ENCODE measurements at places on chromosomes 13 and 19.

DNA sequence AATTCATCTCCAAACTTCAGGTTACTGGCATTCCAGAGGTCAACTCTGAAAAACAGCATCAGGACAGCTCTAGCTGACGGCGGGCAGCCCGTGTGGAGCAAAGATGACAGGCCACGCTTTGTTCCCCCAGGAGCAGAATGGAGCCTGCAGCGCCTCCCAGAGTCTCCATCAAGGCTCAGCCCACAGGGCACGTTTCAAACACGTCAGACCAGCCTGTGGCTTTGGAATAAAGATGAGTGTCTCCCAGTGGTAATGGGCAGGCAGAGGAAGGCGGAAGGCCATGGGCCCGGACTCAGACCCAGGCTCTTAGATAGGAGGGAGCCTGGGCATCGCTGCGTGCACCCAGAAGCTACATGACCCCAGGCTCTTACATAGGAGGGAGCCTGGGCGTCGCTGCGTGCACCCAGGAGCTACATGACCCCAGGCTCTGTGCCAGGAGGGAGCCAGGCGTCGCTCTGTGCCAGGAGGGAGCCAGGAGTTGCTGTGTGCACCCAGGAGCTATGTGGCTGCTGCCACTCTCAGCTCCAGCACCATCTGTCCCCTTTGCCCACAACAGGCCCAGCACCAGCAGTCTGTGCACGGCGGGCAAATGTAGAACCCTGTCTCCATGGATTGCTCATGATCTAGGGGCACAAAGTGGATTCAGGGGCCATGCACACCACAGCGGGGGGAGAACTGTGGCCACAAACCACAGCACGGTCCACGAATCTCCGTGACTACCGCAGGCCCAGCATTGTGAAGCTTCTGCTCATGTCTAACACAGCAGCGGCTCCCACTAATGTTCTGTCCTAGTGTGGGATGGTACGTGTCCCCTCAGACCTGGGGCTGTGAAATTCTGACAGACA is 47.8 kb upstream of the C13orf46 start:
- DNase-seq = no peak

- DNase-seq = no peak
Measured at GRCh38 chr13:47294691-47295090, 397.8 kb upstream of the HTR2A start.

GRCh38 chr13:84238381-84238780 is 356.1 kb upstream of the SLITRK1 start:
- no peak for DNase-seq

DNA sequence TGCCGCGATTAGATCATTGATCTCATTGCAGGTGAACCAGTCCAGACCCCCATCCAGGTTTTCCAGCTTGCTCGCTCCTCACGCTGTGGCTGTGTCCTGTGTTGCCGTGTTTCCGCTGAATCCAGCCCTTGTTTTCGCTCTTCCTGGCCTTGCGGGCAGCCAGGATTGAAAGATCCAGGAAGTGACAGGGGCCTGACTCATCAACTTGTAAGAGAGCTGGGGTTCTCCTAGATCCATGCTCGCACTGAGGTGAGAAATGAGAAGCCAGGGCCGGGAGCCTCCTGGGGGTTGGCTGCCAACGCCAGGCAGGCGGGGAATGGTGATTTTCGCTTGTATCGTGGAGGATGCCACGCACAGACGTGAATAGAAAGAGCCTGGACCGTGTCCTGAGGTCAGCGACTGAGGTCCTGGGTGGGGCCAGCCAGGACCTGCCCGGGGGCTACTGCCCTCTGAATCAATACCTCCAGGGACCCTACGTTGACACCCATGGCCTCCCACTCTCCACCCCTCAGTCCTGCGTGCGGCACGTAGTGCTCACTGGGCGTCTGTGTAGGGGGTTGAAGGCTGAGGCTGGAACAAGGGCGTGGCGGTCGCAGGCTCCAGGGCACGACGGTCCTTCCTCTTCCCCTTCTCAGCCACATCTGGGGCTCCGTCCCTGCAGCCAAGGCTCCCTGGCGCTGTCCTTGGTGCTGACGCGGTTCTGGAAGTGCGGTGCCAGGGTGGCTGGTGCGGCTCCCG is 7.3 kb upstream of the PTPRH start:
- peak; percentile 68 for DNase-seq

- DNase-seq = no peak
Measured at GRCh38 chr13:49925881-49926418, 10.2 kb downstream of the SPRYD7 start.

DNA sequence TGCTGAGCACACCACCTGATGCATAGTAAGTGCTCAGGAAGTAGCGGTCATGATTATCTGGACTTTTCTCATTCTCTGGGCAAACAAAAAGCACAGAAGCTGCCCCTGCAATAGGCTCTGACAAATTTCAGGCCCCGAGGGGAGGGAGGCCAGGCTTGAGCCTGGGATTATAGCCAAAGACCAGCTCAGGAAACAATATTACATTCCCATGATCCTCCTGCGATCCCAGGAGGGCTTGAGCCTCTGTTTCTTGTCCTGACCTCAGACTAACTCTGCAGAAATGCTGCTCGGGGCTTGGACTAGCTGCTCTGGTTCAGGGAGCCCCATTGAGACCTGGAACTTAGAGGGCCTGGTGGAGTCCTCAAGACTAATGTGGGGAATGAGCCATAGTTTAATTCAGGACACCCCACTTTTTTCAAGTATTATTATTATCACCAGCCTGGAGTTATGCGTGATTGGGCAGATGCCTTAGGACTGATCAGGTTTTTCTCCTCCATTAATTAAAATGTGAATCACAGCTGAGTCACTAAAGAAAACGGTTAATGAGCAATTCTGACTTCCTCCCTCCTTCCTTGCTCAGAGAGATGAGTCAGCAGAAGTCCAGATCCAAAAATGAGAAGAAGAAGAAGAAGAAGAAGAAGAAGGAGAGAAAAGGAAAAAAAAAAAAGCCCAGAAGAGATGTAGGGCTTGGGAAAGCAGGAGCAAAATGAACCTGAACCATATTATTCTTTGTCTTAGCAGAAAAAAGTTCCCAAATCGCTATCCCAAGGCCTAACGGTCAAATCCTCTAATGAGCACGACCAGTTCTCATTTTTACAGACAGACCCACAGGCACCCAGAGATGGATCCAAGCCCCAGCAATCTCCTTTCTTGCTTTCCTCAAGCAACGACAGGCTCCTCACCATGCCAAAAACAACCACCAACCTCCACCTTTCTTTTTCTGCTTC is 107.2 kb downstream of the CACNA1A start:
- no peak for DNase-seq

DNA sequence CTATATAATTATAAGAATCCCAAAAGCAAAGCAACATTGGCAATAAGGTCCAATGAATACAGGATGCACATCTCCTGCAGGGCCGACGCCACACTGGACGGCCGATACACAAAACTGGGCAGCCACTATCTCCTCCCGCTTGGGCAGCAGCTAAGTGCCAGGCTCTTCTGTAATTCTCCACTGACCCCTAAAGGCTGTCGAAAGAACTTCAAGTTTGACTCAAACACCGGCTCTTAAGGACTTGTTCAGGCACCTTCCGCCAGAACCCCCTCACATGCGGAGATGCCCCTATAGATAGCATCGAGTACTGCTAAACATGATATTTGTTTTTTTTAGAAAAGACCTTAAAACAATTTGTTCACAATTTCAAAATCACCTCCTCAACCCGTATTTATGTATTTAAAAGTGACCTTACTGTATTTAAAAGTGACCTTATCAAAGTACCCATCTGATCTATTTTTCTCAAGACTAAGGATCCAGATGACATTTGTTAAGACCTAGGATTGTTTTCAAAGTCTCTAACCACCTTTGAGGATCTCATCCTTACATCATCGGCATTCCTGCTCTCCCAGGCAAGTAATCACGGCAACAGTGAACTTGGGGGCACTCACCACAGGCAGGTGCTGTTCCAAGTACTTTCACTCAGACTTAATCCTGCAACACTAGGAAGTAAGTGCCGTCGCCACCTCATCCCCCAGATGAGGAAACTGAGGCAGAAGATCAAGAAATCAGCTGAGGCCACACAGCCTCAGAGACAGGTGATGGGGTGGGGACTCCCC is 77.8 kb downstream of the TUBGCP3 start:
- no peak for DNase-seq

DNA sequence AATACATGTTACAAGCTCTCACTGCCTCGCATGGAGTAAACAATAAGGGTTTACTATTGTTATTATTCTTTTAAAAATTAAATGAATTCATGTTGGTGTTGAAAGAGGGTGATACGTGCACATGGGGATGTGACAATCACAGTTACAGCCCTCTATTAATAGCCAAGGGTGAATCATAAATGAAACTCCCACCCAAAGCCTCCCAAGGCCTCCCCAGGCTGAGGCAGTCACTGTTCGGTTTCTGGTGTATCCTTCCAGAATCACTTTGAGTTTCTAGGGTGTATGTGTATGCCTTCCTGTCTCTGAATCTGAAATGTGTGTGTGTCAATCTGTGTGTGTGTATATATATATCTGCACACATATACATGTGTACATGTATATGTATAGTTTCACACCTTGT is 73.4 kb downstream of the AKAP11 start:
- no peak for DNase-seq

DNA sequence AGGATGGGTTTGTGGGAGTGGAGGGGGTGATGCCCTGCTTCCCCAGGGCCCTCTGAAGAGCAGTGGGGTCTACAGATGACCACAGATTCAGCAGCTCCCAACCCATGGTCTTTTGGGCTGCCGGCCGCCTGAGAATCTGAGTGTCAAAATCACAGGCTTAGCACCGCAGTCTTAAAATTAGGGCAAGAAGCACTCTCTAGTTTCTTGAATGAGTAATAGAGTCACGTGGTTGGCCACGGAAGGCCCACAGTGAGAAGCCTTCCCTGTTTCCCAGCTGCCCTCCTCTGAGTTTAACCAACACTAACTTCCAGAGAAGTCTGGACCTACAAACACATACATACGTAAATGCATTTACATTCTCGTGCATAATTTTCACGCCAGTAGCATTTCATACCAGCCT is 5.2 kb downstream of the PRMT1 start:
- no peak for DNase-seq

DNA sequence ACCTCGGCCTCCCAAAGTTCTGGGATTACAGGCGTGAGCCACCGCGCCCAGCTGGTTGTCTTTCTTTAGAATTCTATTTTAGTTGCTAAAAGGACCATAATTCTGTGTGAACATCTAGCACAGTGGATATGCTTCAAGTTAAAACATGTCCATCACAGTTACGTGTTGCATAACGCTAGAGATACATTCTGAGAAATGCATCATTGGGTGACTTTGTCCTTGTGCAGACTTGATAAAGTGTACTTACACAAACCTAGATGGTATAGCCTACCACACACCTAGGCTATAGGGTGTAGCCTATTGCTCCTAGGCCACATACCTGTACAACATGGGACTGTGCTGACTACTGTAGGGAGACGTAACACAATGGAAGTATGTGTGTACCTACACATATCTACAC is 35.4 kb downstream of the DOCK9 start:
- DNase-seq = no peak

- DNase-seq = no peak
Measured at GRCh38 chr19:19489804-19490204, 25.5 kb downstream of the TSSK6 start.

- DNase-seq = no peak
Measured at GRCh38 chr13:95207769-95208366, 93.4 kb downstream of the ABCC4 start.

DNA sequence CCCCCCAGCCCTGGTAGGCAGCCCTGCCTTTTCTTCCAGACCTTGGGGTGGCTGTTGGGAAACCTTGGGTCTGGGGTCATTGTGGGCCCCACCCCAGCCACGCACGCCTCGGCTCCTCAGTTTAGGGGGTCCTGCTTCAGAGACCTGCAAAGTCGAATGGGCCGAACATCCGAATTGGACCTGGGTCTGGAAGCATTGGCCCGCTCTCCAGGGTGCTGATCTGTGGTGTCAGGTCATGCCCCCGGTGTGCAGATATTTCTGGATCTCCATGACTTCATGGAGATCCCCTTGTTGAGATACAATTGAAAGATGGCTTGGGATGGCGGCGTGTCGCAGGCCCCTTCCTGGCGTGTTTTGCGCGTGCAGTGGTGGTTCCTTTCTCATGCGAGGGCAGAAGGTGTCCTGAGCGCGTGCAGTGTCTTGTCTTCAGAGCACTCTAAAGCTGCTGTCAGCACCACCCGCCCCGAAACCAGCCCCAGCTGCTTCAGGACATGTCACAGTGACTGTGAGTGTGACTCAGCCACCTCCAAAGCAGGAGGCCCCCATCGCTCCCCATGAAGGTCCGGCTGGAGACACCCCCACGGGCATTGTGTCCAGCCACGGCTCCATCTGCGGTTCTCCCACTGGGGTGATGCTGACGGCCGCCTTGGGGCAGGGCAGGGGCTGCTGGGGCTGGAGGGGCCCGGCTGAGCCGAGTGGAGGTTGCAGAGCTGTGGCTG is 112.7 kb downstream of the KDM4B start:
- no peak for DNase-seq

DNA sequence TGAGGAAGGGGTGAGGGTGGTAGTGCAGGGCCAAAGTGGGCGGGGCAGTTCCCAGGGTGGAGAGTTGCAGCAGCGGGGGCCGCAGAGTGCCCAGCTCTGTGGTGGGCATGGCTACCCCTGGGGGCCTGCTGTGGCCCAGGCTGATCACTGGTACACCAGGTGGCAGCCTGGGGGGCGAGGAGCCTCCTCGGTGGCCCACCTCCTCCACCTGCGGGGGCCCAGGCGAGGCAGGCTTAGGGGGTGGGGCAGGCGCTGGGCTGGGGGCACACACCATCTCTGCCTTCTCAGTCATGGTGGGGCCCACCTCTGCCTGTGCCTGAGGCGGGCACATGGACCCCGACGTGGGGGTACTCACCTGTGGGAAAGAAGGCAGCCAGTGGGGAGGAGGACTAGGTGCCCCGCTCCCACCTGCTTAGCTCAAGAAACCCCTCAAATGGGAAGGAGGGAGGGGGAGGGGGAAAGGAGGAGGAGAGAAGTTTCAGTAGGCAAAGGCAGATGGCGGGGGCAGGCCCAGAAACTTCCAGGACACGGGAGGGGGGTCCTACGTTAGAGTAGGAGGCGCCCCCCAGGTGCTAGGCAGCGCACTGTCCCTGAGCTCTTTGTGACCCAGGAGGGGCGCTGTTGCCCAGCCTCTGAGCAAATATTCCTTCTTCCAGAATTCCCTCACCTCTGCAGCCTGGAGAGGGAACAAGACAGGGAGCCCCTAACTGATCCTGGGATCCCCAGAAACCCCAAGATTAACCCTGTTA is 1.6 kb downstream of the LYL1 start:
- DNase-seq = no peak

DNA sequence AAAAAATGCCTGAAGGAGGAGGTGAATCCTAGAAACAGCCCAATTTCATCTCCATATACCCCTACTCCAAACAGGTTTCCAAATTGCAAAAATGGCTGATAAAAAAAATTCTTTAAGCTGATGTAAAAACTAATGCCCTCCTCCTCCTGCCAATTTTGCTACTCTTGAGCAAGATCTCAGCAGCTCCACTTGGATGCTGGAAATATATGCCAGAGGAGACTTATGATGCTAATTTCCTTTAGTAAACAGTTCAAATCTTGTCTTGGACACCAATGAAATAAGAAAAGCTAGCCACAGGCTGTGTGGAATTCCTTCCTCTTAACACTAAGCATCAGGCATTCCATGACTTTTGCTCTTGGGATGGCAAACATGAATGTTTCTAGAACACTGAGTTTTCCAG is 67.5 kb downstream of the INSR start:
- DNase-seq = no peak
